ENCODE measurements at places on chromosomes 1 and 21. TPM values are rescaled to one million over a fixed set of nuclear protein-coding genes. Genes with fewer than 3 reads are reported as not detected.

OR2L8 gene
- total RNA-seq = not detected

MROH9 gene
- 0.39 TPM for total RNA-seq

SWT1 gene
- total RNA-seq = 4.4 TPM

LRRC8C gene
- total RNA-seq = 8.6 TPM

ADAM30 gene
- 0.03 TPM for total RNA-seq

MAP3K21 gene
- total RNA-seq = 0.10 TPM

ILDR2 gene
- 0.13 TPM for total RNA-seq

OMA1 gene
- 27.2 TPM for total RNA-seq

RAVER2 gene
- total RNA-seq = 3.2 TPM

PDE9A gene
- 1.2 TPM for total RNA-seq

CRP gene
- total RNA-seq = not detected

DMBX1 gene
- not detected for total RNA-seq

SLC30A10 gene
- total RNA-seq = 0.07 TPM

TMCO2 gene
- total RNA-seq = not detected

HCRTR1 gene
- not detected for total RNA-seq

IL19 gene
- not detected for total RNA-seq

C1orf174 gene
- 23.9 TPM for total RNA-seq

ORC1 gene
- total RNA-seq = 0.99 TPM

PPFIA4 gene
- 32.2 TPM for total RNA-seq

IL22RA1 gene
- not detected for total RNA-seq

ATP1A4 gene
- not detected for total RNA-seq

STYXL2 gene
- not detected for total RNA-seq

SERINC2 gene
- 13.4 TPM for total RNA-seq

ADGRB2 gene
- total RNA-seq = 16.7 TPM

A3GALT2 gene
- total RNA-seq = not detected

COL6A2 gene
- total RNA-seq = 4,259 TPM

PRKAA2 gene
- total RNA-seq = 4.4 TPM

RIPPLY3 gene
- total RNA-seq = not detected

LMX1A gene
- not detected for total RNA-seq

TRABD2B gene
- 0.59 TPM for total RNA-seq

C4BPA gene
- total RNA-seq = not detected

IL12RB2 gene
- not detected for total RNA-seq

NHLH1 gene
- 0.07 TPM for total RNA-seq

KRTAP21-2 gene
- not detected for total RNA-seq

C1orf141 gene
- total RNA-seq = not detected

KRTAP7-1 gene
- total RNA-seq = not detected

RAB25 gene
- not detected for total RNA-seq

MRPS21 gene
- total RNA-seq = 32.2 TPM

LHX8 gene
- total RNA-seq = not detected

KCNJ10 gene
- not detected for total RNA-seq
